WTC11 (cell line): ENCODE measurements at places on chromosomes 5 and 9.
A peak's percentile ranks its signal among the peaks of the same experiment; 100 is the strongest.

GRCh38 chr9:107647611-107648010 lies 158.0 kb upstream of the KLF4 start:
- no peak for DNase-seq

GRCh38 chr5:147369742-147370374 lies 135.0 kb downstream of the STK32A start:
- DNase-seq = no peak

GRCh38 chr9:13181652-13182051 lies 97.8 kb downstream of the MPDZ start:
- DNase-seq = no peak

DNA sequence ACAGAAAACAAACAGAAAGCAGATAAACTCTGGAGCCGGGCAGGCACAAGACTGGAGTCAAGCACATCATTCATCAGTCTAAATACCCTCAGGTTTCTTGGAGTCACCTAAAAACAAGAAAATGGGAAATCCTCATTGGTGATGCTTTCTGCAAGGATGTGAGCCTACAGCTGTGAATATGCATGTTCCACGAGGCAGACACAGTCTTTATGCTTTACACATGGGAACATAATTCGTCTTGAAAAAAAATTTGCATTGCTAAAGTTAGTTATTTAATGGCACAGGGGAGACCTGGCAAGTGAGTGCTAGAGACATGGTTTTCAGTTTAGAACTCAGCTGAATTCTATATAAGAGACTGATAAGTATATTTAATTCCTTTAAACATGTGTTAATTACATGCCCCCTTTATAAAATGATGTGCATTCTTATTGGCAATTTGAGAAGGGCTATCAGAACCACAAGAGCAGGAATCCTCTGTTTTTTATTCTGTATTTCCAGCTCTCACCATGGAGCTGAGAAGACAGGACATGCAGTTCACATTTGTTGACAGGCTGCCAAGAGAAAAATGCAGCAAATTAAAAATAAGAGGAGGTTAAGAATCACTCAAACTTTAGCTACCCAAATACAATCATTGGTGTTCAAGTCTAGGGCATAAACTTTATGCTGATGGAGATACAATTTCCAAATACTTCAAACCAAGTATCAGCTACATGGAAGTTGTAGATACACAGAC lies 438.0 kb upstream of the MPDZ start:
- DNase-seq = no peak

GRCh38 chr5:78594610-78595457 lies 53.7 kb downstream of the LHFPL2 start:
- DNase-seq = no peak

DNA sequence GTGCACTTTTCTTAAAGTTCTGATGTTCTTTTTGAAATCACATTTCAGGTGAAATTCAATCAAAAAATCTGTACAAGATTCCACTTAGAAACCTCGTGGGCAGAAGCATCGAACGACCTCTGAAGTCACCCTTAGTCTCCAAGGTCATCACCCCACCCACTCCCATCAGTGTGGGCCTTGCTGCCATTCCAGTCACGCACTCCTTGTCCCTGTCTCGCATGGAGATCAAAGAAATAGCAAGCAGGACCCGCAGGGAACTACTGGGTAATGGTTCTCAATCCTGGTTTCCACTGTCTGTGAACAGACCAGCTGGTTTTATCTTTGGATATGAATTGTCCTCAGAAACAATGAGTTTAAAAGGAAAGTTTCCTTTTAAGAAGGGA lies 8.1 kb upstream of the SLC2A8 start:
- no peak for DNase-seq

GRCh38 chr5:62144401-62145022 lies 161.5 kb upstream of the KIF2A start:
- DNase-seq = no peak

- DNase-seq = no peak
These were observed 95.3 kb downstream of the PTTG1 start for GRCh38 chr5:160516696-160517530.

DNA sequence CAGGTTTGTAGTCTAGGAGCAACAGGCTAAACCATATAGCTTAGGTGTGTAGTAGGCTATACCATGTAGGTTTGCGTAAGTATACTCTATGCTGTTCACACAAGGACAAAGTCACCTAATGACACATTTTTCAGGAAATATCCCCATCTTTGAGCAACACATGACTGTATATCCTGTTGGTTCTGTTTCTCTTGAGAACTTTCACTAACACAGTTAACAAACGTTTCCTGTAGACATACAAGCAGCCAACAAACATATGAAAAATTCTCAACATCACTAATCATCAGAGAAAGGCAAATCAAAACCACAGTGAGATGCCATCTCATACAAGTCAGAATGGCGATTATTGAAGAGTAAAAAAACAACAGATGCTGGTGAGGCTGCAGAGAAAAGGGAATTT lies 68.2 kb downstream of the NR2F1-AS1 start:
- no peak for DNase-seq

GRCh38 chr5:142346706-142347105 lies 21.9 kb upstream of the SPRY4 start:
- no peak for DNase-seq

GRCh38 chr5:137605411-137605810 lies 106.3 kb upstream of the SPOCK1 start:
- DNase-seq = no peak

DNA sequence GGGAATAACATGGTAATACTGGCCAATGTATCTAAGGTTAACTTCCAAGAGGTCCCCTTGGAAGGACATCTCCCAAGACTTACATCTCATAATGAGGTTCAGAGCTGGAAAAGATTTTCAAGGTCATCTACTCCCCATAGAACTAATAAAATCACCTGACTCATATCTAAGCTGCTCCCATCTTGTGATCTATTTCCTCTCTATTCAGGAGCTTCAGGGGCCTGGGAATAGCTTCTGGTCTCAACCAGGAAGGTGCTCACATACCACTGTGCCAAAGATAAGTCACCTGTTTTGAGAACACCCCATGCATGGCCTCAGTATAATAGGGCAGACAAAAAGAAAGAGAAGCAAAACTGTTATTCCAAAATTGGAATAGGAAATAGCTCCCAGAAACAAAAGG lies 74.2 kb downstream of the OXCT1 start:
- no peak for DNase-seq

- no peak for DNase-seq
These were observed 179.4 kb downstream of the PTTG1 start for GRCh38 chr5:160601046-160601445.

DNA sequence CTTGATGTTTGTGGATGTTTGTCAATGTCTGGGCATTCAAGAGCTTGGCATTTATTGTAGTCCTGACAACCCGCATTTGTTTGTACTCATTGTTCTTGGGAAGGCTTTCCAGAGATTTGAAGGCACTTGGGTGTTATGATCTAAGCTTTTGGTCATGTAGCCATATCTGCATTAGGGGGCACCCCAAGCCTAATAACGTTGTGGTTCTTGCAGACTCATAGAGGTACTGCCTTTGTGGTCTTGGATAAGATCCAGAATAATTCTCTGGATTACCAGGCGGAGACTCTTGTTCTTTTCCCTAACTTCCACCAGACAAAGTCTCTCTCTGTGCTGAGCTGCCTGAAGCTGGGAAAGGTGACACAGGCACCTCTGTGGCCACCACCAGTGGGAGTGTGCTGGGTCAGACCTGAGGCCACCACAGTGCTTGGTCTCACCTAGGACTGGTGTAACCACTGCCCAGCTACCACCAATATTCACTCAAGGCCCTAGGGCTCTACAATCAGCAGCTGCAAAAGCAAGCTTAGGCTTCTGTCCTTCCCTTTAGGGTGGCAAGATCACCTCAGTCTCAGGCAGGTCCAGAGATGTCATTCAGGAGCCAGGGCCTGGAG lies 144.4 kb upstream of the TAS2R1 start:
- peak; percentile 27 for DNase-seq

- no peak for DNase-seq
These were observed 444.6 kb upstream of the MEF2C start for GRCh38 chr5:89327608-89328007.

DNA sequence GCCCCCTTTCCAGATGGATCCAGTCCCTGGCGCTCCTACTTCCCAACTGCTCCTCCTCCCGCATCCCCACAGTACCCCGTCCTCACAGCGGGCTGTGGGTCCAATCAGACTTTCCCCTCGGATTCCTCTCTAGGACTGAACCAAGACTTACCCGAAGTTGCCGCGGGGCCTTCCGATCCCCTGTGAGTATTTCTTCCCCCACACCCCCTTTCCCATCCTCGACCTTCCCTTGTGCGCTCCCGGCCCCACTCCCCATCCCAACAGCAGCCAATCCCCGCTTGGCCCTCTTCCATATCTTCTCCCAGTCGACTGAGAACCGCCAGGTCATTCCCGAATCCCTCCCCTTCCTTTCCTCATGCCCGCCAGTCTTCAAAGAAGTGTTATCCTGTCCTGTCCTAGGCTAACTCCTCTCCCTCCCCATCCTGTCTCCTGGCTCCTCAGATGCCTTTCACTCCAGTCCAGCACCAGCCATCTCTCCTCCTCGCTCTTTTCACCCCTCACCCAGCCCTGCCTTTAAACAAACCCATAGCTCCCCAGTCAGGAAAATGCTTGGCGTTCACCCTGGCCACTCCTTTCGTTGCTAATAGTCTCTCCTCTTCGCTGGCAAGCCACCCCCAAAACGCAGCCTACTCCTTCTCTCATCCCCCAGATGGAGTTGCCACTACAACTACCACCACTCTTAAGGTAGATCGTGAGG lies 646 bp downstream of the SWI5 start:
- DNase-seq = peak; percentile 45

DNA sequence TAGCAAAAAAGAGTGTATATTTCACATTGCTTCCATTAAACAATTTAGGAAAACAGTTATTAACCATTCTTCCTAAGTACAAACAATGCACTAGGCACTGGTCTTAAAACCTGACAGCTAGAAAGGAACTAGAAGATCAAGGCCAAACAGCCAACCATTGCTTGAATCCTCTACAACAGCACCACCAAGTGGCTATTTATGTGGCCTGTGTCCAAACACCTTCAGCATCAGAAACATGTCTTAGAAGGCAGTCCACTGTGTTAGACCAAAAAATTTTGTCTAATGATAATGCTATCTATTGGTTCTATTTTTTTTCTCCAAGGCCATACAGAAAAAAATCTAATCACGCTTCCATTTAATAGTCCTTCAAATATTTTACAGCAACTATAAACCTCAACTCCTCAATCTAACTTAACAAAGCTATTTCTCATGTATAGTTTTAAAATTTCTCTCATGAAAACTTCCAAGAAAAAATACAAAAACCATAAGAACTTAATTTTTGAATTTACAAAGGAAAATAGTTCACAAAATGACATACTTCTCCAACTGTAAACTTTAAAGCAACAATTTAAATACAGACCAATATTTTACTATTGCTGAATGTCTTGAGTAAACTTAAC lies 36.1 kb downstream of the CAAP1 start:
- DNase-seq = peak; percentile 46

DNA sequence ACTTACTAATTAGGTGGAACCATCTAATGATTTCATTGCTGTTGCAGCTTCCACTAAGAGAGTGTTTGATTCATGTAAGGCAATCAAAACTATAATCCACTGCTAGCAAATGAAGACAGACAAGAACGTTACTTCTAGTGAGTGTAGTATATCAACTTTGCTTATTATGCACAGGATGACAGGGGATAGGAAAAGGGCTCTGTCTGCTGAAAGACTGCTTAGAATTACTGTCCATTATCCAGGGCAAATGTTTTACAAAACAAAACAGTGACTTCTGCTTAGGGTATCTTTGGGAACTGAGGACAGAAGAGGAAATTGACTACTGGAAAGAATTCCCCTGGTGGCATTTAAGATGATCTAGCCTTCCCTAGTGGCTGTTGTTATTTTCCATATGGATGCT lies 40.2 kb downstream of the PLPPR1 start:
- DNase-seq = no peak

DNA sequence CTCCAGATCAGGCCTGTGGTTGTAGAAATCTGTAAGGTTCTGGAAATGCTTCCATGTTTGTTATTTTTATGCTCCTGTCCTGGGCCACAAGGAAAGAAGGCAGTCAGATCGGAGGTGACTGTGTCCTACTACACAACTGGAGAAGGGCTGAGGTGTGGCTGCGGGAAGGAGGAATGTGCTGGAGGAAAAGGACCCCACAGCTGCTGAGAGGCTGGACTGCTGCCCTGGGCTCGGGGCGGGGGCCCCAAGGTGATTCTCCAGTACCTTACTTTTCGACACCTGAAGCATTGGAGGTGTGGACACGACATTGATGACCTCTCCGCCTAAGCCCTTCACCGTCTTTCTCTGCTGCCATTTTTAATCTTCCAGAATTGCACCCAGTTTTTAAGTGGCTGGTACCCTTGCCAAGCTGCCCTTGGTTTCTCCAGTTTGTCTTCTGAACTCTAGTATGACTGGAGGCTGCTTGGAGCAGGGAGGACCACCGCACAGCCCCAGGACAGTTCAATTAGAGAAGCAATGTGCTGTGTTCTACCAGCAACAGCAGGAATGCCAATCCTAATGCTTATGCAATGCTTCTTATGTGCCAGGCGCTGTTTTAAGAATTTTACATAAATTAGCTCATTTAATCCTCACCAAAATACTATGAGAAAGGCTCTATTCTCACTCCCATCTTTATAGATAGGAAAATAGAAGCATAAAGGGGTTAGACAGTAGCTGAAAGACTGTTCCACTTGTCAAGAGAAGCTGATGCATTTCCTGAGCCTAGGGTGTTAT lies 13.5 kb upstream of the ANKRD33B start:
- no peak for DNase-seq

GRCh38 chr5:139757727-139758509 lies 37.7 kb upstream of the PSD2 start:
- DNase-seq = no peak

DNA sequence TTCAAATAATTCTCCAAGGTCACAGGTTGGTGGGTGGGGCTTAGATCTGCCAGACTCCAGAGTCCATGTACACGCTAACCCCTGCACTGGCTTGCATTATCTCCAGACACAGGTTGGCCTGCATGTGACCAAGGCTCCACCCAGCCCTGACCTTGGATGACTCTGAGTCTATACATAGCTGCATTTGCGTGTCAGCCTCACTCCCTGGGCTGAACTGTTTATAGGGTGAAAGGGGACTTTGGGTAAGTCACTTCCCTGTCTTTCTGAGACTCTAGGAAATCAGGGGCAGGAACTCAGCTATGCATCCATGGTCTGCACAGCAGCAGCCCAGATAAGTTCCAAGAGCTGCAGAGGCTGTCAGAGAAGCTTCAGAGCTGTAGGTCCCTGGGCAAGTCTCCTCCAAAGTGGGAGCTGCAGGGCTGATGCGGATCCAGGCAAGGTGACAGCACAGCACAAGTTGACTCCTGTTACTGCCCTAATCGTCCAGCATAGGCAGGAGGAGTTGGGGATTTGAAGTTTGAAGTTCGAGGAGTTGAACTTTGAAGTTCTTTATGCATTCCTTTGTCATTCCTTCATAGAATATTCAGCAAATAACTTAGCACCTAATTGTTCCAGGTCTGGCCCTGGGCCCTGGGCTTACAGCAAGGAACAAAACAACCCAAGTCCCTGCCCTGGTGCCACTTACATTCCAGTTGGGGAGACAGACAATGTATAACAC lies 53.4 kb downstream of the SLC22A5 start:
- DNase-seq = no peak

GRCh38 chr5:59207401-59207800 lies 624.5 kb downstream of the RAB3C start:
- DNase-seq = no peak
